ENCODE measurements at places on chromosomes 6 and 20.

GRCh38 chr6:53009056-53009455, 14.0 kb upstream of the GSTA4 start:
- no peak for DNase-seq

DNA sequence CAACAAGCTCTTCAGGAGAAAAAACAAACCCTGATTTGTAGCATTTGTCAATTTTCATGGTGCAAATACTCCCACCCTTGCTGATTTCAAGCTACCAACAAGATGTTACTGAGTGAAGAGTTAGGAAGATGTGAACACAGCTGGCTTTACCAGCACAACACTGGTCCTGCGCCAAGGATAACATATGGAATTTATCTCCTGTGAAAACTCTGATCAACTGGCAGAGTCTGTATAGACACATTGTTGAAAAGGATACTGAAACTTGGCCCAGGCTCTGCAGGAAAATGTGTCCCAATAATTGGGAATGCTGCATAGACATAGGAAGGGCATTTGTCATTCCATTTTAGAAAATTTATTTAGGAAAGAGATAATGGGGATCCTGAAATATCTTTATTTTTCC, 29.0 kb downstream of the OTOR start:
- no peak for DNase-seq

DNA sequence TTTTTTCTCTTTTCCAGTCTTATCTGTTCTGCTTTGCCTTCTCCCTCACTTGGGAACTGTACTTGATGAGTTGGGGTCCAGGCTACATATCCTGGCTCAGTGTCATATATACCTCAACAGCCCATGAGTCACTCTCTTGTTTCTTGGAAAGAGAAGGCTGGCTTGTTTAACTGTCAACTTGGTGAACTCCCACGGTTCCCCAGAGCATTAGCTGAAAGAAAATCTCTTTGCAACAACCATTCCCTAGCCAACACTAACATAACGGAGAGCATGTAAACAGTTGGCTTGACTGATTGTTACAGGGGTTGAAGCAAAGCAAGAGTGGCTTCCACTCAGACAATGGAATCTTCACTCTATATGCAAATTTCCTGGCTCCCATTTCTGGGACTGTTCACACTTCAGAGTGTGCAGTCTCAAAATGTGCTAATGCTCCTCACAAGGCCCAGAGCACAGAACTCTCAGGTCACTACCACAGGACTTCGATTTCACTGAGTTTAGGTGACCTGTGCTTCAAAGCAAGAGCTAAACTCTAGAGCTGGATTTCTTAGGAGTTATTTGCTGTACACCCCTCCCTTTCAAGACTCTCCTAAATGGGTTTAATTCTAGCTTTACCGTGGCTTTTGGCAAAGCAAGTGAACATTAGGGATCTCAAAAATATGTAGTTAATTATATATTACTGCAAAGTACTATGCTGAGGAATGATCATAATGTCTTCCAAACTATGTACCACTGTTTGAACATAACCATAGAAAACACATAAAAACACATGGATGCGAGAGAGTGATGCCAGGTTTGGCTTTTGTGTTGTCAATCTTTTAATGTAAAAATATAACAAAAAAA, 609.8 kb downstream of the RFPL4B start:
- DNase-seq, result no peak

DNA sequence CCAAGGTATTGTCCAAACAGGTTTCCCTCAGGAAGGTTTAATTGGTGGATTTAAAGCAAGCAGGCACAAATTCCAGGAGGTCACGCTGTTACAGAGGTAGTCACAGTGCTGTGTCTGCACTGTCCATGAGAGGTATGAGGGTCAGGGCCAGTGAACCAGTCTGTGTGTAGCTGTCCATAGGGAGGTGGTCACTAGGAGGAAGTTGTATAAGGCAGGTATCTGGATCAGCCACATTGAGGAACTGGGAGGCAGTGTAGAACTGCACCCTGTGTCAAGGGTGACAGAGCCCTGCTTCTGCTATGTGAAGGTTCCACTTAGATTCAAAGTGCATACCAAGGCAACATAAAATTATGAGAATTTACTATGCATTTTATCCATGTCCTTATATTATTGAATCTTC, 73.3 kb downstream of the MAP3K4 start:
- no peak for DNase-seq

DNA sequence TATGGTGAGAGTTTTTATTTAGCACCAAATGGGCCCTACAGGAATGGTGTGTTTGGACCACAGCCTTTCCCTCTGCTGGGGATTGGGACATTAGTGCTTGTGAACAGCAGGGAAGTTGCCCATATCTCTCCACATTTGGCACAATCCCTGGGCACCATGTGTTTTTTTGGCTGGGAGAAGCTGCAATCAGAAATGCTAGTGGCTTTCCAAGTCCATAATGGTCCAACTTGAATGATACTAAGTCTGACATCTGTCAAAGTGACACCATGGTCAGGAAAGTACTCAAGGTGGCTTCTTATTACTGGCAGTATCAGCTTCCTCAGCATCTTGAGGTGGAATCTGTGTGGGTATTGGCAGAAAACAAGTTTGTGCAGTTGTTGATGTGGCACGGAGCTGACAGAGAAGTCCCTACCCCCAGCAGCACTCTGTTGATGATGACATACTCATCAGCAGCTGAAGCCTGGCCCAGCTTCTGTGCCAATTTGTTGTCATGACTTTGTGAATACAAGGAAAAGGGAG, 53.0 kb downstream of the SASH1 start:
- DNase-seq, result no peak

DNA sequence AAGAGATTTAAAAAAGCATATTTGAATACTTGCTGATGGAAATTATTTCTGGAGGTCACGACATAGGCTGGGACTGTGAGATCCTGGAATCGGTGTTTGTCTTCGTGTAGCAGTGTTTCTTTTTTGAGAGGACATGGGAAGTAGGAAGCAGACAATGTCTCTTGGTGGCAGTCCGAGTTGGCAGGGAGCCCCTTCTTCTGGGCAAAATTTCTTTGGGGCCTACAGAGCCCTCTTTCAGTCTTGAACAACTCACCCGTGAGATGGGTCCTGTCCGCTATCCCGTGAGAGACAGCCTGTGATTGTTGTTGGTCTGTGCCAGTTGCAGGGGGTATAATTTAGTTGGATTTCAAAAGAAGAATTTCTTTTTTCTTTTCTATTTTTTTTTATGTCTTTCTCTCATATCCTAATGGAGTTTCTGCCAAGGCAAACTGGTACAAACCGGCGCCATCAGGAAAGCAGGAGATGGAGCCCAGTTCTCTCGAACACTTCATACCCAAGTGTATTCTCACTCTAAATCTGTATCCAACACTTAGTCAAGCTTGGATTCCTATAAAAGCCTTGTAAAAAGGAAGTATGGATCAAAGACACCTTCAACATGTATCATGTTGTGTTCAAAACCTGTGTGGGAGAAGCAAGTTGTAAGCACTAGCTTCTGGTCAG, 785.1 kb downstream of the MAFB start:
- DNase-seq, result no peak

DNA sequence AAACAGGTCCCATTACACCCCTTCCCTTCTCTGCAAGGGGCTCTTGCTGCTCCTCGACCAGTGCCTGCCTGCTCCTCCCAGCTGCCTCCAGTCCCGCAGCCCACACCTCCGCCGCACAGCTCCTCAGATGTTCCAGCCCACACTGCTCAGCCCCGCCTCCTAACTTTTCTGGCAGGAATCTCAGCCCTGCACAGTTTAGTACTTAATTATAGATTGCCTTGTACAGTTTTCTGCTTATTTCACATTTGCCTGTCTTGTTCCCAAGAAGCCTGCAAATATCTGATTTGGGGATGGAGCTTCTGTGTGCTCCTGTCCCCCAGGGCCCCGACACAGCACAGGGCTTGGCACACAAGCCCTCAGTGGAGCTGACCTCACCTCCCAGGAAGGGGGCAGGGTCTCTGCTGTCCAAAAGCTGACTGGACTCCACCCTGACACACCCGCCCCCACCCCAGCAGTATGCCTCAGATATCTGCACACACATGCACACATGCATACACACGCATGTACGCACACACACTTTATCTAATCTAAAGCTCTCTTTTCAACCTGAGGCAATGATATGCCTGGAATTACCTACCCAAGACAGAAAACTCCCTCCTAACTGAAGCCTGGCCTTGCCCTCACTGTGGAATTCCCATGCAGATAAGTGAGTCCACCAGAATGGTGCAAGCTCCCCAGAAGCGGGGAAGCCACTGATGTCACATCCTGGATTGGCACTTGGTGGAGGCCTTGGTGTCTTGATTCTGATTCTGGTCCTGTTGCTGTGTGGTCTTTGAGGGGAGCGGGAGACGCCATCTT, 1.2 kb upstream of the PNPLA1 start:
- DNase-seq, result no peak

DNA sequence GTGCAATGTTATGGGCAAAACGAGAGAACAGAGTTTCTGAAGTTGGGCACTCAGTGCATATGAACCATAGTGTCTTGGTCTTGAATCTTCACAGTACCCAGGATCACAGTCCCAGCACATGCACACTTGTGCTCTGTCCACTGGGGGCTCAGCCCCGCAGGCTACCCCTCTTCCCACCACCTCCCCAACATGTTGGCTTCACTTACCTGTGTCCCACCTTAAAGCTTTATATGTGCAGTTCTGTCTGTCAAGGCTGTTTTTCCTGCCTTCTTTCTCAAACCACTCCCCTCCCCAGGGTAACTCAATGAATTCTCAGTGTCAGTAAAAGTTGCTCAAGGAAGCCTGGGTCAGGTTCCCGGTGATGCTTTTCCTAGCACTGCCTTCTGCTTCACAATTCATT, 129.9 kb downstream of the DOK5 start:
- no peak for DNase-seq

DNA sequence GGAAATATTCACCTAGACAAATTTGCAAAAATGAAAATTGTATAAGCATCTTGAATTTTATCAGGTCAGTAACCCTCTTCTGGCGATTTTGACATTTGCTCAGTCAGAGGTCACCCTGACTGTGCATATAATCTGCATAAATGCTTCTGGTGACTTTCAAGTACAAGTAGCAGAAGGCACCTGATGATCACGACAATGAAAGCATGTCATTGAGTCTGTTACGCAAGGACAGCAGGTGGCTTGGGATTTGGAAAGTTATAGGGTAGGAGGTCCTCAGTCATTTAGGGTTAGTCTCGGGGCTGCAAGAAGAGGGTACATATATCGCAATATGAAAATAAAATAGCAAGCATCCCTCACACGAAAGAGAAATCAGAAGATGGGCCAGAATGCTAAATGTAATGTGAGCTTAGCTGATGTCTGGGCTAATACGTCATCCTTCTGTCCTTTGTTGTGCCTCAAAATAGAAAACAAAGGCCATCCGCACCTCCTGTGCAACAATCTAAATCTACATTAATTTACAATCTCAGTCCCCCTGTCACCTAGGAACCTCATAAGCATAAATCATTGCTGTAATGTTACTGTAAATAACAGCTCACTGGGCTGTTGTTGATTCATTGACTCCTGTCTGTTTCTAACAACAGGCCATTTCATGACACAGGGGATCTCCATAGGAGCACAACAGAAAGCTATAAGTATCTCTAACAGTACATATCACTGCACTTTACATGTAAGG, 155.2 kb upstream of the RSPO3 start:
- DNase-seq, result no peak

- peak; percentile 96 for DNase-seq
These were observed 83.4 kb upstream of the NEDD9 start for GRCh38 chr6:11315743-11316437.

DNA sequence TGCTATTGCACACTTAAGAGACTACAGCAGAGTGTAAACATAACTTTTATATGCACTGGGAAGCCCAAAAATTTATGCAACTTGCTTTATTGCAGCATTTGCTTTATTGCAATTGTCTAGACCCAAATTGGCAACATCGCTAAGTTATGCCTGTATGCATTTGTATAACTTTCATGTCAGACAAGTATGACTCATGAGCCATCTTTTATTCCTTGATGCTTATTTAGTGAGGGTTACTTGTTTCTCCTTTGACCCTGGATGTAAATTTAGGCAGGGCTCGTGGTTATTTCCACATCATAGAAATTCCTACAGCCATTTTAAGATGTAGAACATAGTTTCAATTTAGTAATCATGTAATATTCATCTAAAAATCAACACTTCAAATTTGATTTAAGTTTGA, 130.3 kb upstream of the LY86 start:
- DNase-seq, result no peak

DNA sequence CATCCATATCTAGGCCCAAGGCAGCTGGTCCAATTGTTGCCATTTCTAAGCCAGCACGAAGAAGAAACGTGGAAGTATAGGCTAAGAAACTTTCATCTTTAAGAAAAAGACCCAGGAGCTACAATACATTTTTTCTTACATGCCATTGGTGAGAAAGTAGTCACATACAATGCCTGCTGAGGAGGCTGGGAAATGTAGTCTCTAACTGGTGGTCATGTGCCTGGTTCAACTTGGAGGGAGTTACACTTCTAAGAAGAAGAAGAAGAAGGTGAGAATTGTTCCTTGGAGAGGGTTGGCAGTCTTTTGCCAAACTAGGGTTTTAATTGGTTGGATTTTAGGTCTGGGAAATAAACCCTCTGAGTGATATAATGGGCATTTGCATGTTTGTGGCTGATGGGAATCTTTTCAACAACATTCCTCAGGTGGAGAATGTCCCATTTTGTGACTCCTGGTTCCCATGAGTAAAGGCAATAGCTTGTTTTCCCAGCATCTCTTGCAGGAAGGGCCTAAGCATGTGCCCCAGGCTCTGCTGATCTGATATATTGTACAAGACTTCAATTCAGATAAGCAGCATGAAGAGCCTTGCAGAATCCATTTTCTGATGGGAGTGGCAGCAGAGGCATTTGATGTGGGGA, 47.0 kb upstream of the PREP start:
- DNase-seq, result no peak

- no peak for DNase-seq
These were observed 447.5 kb upstream of the HSF2 start for GRCh38 chr6:121951918-121952379.

GRCh38 chr6:167831281-167831828, 4.6 kb downstream of the AFDN start:
- DNase-seq, result no peak

DNA sequence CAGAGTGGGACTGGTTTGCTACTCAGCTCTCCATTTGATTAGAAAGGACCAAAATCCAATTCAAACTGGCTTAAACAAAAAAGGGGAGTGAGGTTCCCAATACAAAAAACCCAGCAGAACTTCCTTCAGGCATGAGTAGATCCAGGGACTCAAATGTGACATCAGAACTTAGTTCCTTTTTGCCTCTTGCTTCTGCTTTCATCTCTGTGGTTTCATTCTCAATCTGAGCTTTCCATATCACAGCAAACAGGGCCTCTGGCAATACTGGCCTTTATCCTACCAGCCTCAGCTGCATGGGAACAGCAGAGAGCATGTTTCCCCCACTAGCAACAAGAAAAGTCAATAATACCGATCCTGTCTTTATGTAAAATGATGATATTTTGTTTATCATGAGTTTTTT, 28.6 kb upstream of the PRELID3B start:
- DNase-seq, result no peak

- DNase-seq, result no peak
These were observed 474 bp downstream of the RBM38 start for GRCh38 chr20:57391439-57392301.

All from BJ (cell line).